ENCODE measurements at places on chromosomes 2 and 18.

DNA sequence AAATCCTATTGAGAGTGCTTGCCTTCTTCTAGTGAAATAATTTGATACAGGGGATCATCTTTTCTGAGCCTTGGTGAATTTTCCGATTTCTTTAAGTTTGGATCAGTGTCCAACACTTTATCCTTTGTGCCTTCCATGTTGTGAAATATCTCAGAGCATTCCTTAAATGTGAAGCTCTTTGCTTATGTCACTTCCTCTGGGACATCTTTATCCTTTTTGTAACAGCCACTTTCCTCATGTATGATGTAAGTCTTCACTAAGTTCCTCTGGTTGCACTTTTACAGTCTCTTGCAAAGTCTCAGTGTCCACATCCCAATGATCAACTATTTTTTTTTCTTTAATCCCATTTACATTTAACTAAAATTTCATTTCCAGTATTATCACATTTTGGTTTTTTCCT is 254.2 kb downstream of the EN1 start:
- no peak for DNase-seq

GRCh38 chr18:54878159-54878622 is 49.9 kb downstream of the RAB27B start:
- DNase-seq: no peak

- DNase-seq: no peak
Observed at GRCh38 chr2:27240406-27240805, 22.4 kb downstream of the SLC30A3 start.

DNA sequence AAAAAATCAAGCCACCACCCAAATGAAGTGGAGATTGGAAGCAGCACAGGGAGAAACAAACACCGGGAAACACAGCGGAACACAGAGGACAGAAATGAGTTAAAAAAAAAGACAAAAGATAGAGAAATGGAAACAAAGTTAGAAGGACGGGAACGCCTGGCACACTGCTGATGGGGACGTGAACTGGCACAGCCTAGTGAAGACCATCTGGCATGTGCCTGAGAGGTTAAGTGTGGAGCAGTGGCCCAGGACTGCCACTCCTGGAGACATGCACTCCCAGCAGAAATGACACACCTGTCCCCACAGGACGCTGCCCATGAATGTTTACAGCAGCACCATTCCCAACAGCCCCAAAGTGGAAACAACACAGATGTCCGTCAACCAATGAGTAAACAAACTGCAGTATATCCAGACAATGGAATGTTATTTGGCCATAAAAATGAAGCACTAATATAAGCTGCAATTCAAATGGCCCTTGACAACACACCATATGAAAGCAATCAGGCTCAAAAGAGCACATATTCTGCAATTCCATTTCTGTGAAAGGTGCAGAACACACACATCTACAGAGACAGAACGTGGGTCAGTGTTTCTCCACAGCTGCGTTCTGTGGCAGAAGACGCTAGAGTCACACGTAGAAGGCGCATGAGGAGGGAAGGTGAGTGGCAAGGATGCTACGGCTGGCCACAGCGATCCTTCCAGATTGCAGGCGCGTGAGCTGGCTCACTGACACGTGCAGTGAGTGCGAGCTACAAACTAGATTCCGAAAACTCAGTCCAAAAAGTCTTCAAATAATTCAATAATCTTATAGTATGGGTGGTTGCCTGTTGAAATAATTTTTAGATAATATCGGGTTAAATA is 24.6 kb downstream of the THAP4 start:
- no peak for DNase-seq

DNA sequence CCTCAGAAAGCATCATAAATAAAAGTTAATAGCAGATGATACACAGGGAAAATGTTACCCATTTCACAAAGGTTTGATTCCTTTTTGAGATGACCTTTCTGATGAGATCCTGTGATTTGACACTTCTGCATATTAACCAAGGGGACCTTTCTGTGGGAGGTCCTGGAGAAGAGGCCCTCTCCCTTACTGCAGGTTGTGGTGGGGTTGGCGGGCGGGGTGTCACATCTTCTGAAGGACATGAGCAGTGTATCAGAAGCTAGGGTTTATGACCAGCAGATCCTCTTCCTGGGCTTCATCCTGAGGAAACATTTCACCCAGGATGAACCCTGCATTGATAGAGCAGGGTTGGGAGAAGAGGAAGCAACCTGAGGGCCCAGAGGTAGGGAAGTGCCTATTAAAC is 37.2 kb upstream of the SCLY start:
- DNase-seq: no peak

Data from activated T-cell treated with anti-CD3 and anti-CD28 coated beads for 1 hour (primary cell).